Suppressor macrophage treated with lipopolysaccharide for 4 hours (primary cell): ENCODE measurements at places on chromosomes 2 and 18.

DNA sequence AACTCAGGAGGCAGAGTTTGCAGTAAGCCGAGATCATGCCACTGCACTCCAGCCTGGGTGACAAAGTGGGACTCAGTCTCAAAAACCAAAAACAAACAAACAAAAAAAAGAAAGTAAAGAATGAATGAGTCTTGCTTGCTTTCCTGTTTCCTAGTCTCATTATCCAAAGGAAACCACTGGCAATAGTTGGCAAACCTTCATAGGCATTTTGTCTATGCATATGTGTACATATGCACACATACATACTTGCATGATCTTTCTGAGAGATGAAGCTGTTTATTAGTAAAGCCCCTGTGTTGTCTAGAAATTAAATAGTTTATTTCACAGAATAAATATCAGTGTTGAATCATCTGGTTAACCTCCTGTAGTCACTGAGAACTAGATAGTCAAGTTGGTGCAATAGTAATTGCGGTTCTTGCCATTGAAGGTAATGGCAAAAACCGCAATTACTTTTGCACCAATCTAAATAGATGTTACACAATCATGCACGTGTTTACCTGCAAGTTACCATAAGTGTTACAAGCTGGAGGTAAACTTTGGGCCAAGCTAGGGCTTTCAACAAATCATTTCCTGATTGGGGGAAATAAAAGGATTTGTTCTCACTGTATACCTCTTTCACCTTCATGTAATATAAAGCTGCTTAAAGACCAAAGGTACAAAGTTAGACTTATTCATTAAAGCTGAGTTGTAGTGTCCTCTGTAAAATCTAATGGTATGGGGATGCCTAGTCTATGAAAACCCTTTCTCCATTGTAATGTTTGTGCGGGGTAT is 24.7 kb downstream of the SLC20A1 start:
- no peak for DNase-seq

DNA sequence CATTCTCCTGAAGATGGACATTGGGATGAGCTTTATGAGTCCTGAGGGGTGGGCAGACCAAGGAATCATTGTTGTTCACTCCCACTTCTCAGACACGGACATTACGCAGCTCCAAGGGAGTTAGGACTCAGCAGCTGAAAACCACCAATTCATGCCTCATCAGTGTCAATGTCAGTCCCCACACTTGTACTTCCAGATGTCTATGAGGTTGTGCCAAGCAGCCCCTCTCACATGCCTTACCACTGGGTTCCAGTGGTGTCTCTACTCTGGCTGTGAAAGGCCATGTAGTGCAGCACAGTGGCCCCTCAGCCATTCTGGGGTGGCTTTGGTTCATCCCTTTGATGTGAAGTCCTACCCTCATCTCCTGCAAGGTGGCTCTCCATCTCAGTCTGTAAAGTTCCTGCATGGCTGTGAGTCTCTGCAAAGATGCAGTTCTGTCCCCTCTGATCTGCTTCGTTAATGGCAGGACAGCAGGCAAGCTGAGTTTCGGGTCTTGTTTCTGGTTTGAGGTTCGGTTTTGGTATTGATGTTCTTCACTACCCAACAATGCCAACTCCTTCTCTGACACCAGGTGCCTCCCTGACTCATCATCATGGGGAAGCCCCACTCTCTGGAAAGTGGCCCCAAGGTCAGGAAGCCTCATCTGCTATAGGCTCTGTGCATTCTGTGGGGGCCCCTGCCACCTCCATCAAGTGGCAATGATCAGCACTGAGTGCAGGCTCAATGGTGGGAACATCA is 14.0 kb upstream of the COL6A3 start:
- DNase-seq, result no peak

DNA sequence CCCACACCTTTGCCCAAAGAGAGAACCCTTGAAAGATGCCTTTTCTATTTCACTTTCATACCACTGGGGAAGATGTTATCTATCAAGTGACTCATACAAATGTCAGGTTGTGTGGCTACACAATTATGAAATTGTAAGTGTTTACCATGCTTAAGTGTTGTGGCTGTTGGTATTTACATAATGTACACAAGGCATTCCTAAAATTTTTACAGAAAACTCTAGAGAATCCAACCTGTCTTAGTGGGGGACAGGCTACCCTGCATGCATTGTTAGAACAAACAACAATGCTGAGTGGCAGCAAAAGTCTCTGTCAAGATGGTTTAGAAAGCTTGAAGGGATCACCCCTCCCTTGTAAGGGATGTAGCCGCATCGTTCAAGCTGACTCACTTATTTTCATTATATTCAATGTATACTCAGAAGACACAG is 5.5 kb upstream of the MGAT4A start:
- DNase-seq, result no peak

DNA sequence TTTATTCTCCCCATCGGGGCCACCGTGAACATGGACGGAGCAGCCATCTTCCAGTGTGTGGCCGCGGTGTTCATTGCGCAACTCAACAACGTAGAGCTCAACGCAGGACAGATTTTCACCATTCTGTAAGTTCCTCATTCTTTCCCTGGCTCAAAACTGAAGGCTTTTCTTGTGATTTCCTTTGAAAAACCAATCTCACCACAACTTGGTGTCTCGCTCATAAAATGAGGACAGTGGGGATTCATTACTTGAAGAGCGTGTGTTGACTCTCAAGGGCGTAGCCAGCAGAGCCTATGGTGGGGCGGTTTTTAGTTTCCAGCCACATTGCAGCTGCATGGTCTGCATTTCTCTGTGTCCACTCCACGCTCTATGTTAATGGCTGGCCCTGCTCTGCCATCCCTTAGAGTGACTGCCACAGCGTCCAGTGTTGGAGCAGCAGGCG is 29.0 kb downstream of the SLC1A4 start:
- peak; percentile 95 for DNase-seq

- DNase-seq, result no peak
Measured at GRCh38 chr2:169891593-169892298, 64.5 kb downstream of the UBR3 start.

GRCh38 chr2:30239308-30239985 is 8.1 kb downstream of the LBH start:
- peak; percentile 73 for DNase-seq

- no peak for DNase-seq
Measured at GRCh38 chr2:72716601-72717000, 109.2 kb downstream of the EXOC6B start.

DNA sequence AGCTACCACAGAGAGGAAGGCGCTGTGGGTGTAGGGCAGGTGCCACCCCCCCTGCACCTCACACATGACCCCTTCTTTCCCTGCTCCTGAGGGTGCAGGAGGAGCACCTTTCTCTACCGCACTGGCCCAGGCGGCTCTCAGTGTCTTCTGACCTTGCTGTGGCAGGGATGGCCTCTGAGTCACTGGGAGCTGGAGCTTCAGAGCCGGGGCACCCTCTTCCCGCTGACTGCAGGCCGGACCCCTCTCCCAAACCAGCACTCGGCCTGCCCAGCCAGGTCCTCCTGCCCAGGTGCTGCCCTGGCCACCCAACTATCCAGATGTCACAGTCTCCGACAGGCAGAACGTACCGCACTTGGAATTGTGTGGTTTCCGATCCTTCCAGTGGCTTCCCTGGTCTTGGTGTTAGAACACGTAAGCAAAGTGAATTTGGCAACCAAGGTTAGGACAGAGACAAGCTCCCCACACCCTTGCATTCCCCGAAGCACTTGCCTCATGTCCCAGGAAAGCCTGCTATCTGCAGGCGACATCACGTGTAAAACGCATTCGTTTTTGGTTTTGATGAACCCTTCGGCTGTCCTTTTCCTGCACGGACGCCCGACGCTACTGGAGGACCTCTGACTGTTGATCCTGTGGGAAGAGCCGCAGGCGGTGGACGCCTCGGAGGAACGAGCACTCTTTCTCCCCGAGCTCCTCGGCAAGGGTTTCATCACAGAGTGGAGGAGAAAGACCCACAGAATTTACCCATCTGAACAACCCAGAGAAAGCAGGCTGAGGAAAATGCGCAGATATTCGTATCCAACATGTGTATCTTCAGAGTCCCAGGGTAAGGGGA is 24.7 kb upstream of the KCNG2 start:
- no peak for DNase-seq

DNA sequence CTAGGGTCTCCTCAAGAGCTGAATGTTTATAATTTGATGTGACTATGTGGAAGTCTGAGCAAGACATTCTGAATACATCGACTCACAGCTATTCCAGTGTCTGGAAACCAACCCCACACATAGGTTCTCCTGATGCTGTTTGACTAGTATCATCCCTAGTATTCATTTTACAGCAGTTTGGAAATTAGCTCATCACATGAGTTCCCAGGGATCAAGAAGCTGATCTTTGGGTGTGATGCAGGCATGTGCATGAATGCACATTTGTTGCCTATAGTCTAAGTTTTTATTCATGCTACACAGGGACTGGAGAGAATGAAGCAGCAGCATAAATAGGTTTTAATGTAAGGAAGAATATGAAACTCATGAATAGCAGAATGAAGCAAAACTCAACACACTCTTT is 284.3 kb upstream of the SPRED2 start:
- DNase-seq, result no peak

- peak; percentile 76 for DNase-seq
Measured at GRCh38 chr2:126657148-126657635, 1.2 kb downstream of the GYPC start.

DNA sequence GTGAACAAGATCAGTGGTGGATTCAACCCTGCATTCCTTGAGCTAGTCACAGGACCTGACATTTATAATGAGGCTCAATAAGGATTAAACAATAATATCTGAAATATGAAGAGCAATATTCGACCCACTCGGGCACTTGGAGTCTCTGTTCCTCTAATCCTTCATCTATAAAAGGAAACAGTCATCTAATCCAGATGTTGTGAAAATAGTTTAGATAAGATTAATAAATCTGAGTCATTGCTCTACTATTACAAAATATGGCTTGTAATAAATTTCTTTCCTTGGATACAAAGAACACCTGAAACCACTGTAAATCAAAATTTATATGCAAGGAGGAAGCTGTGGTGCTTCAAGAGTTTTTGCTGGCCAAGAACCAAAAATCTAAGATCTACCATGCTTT is 846.9 kb upstream of the ACVR2A start:
- no peak for DNase-seq

DNA sequence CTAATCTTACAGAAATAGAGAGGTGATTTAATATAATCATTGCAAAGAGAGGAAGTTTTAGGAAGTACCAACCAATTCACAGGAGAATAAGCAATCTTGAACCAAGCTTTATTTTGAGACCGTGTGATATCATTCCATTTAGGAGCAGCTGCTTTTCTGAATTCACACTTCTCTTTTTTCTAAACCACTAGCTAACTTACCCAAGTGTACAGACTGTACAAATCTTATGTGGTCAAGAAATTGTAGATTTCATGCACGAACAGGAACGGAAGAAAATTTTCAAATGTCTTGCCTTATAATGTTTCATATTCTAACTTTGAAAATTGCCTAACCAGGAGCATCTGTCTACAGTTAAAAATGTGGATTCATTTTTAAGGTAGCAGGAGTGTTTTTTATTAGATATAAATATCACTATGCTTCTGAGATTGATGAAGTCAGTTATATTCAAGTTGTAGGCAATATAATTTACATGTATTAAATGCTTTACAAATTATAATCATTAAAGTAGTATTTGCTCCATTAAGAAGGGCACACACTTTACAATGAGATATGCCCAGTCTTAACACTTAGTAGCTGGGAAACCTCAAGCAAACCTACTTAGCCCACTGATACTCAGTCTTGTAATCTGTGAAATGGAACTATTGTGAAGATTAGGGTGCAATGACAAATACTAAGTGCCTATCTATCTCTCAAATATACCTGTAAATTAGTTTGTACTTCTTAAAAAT is 302.2 kb upstream of the STON1 start:
- peak; percentile 88 for DNase-seq

DNA sequence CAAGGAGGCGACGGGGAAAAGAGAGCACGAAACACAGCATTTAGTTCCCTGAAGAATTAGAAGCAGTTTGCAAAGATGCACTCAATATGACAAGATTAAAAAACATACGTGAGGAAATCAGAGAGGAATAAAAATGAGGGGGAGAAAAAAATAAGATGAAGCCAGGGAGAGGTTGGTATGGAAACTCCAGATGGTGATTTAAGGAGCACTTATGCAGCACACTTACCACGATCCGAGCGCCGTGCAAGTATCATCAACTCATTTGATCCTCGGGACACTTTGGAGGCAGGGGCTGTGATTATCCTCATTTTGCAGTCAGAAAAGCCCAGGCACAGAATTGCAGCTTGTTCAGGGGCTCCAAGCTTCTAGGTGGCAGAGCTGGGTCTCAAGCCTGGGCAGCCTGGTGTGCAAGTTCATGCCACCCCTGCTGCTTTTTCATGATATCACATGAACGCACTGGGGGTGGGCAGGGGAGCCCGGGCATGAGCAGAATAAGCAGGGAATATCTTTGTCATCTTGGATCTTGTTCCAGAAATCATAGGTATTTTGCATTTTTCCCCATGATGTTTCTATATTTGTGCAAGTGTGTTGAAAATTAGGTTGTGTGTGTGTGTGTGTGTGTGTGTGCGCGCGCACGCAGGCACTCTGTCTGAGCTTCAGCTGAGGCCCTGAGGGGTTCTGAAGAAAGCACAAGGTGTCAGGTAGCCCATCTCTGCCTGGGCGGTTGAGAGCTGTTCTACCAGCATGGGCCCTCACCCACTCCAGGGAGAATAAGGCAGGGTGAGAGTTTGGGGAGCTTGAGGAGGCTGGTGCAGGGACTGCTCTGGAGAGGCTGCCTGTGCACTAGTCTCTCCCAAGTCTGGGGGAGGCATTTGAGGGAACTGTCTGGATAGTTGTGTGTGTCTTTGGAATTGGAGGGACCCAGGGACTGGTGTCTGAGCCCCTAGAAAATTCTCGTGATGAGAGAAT is 25.0 kb upstream of the PDIA6 start:
- no peak for DNase-seq

GRCh38 chr18:49580279-49580678 is 18.4 kb downstream of the LIPG start:
- DNase-seq, result no peak

GRCh38 chr18:55794288-55795052 is 206.5 kb upstream of the TCF4 start:
- no peak for DNase-seq

DNA sequence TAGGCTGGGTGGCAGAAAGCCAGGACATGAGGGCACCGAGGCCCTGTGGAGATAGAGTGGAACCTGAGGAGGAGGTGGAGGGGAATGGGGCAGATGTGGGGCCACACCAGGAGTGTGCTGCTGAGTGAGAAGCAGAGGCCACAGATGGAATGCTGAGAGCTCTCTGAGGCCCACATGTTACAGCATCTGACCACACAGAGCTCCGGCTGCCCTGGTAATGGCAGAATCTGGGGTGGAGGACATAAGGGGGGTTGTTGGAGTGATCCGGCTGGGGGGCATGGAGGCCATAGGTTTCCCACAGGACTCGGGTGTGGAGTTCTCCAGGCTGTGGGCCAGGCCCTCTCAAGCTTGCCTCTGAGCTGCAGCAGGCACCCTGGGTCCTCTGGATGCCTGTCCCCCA is 3.8 kb downstream of the MZT2B start:
- DNase-seq, result no peak

- no peak for DNase-seq
Measured at GRCh38 chr2:98793275-98793674, 62.3 kb upstream of the MGAT4A start.

GRCh38 chr18:24674200-24674599 is 213.8 kb downstream of the HRH4 start:
- no peak for DNase-seq
